Foreskin keratinocyte (primary cell): ENCODE measurements at places on chromosomes 6 and 20.
A peak's percentile ranks its signal among the peaks of the same experiment; 100 is the strongest.

GRCh38 chr6:142474531-142475289, 172.9 kb downstream of the ADGRG6 start:
- peak; percentile 60 for DNase-seq

DNA sequence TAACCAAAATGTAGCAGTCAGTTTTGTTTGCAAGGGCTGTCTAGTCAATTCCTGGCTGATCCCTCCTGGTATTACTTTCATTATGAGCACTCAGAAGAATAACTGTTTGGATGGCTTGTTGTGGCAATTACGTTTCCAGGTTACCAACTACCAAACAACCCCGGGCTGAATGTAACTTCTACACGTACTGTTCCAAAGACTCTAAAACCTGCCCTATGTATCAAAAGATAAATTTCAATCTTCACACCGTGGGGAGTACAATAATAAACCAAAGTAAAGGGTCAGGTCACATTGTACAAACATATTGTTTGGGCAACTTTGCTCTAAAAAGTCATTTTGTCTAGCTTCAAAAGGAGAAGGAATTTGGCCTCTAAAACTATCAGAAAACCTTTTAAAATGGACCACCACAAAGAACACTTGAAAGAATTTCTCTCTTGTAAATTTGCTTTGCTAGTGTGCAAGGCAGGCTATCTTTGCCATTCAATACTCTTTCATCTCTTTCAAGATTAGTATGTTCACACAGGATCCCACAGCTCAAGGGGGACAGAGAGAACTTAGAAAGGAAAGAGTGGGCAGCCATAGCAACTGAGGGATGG, 27.6 kb downstream of the DCDC2 start:
- DNase-seq = peak; percentile 73

- no peak for DNase-seq
Observed at GRCh38 chr20:41861772-41862422, 243.7 kb upstream of the CHD6 start.

DNA sequence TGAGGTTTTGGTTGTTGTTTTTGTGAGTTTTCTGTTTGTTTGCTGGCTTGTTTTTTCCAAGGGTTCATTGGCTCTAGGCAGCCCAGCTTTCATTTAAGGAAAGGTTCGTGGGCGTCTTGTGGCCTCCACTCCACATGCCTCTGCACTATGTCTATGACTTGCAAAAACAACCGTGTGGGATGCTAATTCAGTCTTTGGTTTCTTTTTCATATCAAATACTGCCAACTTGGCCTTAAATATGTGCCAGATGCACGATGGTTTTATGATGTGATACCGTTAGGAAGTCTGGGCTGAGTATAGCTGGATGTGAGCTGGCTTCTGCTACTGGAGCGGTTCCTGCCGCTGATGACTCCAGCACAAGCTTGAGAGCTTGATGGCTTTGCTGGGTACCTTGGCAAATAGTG, 96.3 kb downstream of the BMP2 start:
- DNase-seq = no peak

- DNase-seq = no peak
Observed at GRCh38 chr6:105988321-105988720, 97.8 kb upstream of the PRDM1 start.

- DNase-seq = peak; percentile 94
Observed at GRCh38 chr6:23174781-23175361, 605.5 kb downstream of the HDGFL1 start.

- DNase-seq = no peak
Observed at GRCh38 chr6:166540631-166541331, 45.7 kb downstream of the RAMACL start.

GRCh38 chr20:47773371-47773786, 11.9 kb downstream of the SULF2 start:
- no peak for DNase-seq

DNA sequence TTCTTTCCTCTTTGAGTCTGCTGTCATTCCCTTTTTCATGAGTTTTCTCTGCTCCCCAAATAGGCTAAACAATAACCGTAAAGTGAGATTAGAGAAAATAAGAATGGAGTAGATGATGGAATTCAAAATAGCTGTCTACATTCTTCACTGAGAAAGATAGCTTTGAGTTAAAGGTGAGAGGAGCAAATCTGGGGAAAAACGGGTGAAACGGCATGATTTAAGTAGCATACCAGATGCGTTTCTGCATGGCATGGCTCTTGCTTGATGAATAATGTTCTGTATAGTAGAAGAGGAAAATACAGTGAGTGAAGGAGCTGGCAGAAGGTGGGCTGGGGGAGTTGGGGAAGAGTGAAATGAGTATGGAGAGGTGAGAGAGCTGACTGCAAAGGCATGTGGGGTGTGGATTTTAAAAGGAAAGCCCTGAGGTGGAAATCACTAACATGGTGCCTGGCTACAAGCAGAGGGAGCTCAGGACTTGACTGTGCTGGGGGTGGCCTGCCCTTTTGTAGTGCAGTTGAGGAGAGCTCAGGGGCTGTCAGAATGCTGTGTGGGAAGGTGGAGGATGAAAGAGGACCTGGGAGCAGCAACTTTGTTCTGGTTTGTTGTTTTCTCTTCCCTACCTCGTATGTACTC, 8.8 kb downstream of the BICRAL start:
- no peak for DNase-seq

GRCh38 chr6:39733704-39734103, 8.5 kb upstream of the KIF6 start:
- DNase-seq = no peak

GRCh38 chr6:154246723-154247118, 109.9 kb downstream of the IPCEF1 start:
- no peak for DNase-seq

GRCh38 chr6:8983202-8983688, 547.9 kb upstream of the SLC35B3 start:
- peak; percentile 23 for DNase-seq
